Activated B cell treated with CpG ODN at 0.5 μM for 24 hours (primary cell): ENCODE measurements at places on chromosomes 2 and 18.

- no peak for DNase-seq
Measured at GRCh38 chr2:10188211-10188610, 65.7 kb downstream of the RRM2 start.

DNA sequence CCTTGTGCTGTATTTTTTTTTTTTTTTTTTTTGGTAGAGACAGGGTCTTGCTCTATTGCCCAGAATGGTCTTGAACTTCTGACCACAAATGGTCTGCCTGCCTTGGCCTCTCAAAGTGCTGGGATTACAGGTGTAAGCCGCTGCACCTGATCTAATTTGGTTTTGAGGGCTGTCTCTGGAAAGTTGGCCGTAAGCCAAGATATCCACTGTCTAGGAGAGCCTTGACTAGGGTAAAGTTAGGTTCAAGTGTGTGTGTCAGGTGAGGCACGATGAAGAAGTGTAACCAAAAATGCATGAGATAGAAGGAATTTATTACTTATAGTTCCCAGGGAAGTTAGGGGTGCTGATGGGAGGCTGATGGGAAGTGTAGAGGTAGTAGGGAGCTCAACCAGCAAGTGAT is 46.7 kb downstream of the INO80C start:
- no peak for DNase-seq

DNA sequence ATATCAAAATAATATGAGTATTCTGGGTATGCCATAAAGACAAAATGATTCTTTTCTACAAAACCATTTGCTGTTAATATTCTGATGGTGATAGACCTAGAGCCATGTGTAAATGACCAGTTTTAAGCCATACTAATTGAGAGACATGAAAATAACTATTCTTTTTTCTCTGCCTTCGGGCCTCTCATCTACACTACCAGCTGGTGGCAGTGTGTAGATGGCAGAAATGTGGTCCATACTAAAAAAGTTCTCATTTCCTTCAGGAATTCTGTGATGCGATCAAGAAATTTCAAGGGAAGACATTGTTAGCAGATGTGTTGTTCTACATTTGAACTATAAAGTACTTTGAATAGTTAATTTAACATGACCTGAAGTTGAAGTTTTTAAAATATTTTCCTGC is 485.2 kb downstream of the TRIB2 start:
- DNase-seq: no peak

- DNase-seq: no peak
Measured at GRCh38 chr2:234267534-234267933, 217.0 kb downstream of the SPP2 start.

GRCh38 chr2:147094077-147094476 is 750.8 kb upstream of the ACVR2A start:
- no peak for DNase-seq

- DNase-seq: no peak
Measured at GRCh38 chr2:61770298-61770697, 83.6 kb downstream of the FAM161A start.

GRCh38 chr18:54210463-54210862 is 14.0 kb downstream of the MBD2 start:
- DNase-seq: no peak

DNA sequence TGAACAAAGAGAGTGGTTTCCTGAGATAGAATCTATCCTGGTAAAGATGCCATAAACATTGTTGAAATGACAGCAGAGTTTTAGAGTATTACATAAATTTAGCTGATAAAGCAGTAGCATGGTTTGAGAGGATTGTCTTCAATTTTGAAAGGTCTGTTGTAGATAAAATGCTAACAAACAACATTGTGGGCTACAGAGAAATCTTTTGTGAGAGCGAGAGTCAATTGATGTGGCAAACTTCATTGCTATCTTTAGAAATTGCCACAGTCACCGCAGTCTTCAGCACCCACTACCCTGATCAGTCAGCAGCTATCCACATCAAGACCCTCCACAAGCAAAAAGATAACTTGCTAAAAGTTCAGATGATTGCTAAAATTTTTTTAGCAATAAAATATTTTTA is 17.5 kb downstream of the VRK2 start:
- DNase-seq: no peak
